ENCODE measurements at places on chromosomes 3 and 15.

GRCh38 chr15:77350792-77351191 is 69.1 kb downstream of the PEAK1 start:
- DNase-seq, result no peak

GRCh38 chr15:55829826-55830225 is 86.9 kb upstream of the PRTG start:
- no peak for DNase-seq

DNA sequence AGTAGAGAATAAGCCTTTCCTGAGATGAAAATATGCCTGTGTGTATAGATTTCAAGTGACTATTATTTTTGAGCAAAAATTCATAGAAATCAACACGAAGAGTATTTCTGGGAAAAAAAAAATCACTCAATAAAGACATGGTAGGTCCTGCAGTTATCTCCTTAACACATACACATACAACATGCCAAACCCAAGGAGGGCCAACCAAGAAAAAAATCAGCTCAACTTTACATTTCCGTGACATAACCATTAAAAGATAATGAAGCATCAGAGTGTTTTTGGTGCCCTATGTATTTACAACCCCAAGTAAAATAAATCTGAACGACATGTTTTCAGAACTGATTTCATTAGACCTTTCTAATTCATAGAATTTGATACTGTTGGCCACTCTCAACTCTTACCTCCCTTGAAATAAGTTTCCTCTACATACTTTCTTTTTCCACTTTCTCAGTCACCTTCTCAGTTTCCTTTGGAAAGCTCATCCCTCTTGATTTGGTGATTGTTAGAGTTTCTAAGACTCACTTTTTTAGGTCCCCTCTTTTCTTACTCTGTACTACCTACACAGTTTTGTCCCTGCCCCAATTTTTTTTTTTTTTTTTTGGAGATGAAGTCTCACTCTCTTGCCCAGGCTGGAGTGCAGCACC is 162.3 kb downstream of the TBL1XR1 start:
- no peak for DNase-seq

- no peak for DNase-seq
Measured at GRCh38 chr3:110332629-110333028, 739.0 kb upstream of the NECTIN3 start.

- DNase-seq, result no peak
Measured at GRCh38 chr15:95041297-95041696, 809.9 kb downstream of the MCTP2 start.

DNA sequence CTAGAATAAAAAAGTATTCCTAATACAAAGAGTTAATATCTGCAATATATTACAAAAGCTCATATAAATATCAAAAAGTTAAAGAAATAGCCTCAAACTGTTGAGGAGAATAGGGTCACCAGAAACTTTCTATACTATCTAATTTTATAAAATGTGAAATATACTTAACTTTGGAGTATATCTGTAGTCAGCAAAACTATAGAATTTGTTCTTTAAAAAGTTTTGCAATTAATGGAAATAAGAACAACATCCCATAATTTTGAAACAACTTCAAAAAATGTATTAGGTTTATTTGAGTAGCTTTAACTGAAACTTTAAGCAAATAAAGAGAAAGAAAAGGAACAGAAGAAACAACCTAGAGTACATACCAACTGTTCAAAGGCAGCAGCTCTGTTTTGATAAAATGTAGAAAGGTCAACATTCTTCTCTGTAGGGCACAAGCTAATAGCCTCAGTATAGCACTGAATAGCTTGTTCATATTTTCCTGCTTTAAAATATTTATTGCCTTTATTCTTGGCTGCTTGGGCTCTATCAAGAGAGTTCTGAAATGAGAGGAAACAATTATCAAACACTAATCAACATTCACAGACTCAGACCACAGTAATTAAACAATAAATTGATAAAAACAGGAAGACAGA is 14.3 kb downstream of the TOMM70 start:
- DNase-seq, result no peak

DNA sequence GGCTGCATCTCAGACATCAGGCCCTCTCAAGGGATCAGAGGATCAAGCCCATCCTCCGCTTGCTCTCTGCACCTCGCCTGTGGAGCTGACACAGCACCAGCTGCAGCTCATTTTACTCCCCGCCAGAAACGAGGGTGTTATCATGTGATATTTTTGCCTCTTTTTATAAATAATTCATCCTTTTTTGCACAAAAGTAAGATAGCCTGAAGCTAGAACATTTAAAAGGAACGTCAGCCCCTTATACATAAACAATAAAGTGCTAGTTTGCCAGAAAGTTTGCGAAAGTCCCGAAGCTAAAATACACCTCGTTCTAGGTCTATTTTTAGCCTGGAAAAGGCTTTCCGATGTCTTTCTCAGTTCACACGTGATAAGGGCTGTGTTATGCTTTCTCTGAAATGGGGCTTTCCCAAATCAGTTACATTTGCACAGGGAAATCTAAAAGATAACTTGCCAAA is 9.6 kb upstream of the FAM174B start:
- DNase-seq, result no peak

DNA sequence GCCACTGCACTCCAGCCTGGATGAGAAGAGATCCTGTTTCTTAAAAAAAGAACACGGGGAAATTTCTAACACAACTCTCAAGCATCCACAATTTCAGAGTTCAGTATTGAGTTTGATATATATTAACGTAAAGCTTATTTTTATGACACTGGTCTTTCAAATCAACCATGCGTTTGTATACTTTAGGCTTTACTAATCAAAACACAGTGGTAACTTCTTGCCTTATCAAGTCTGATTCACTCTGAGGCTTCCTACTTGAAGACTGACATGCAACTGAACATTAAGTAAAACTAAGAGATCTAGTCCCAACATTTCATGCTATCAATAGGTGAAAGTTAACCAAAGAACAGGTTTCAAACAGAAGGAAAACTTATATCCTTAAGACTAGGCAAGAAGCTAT is 46.7 kb downstream of the PRTG start:
- no peak for DNase-seq

- DNase-seq, result no peak
Measured at GRCh38 chr3:108006077-108006771, 84.6 kb downstream of the CD47 start.

DNA sequence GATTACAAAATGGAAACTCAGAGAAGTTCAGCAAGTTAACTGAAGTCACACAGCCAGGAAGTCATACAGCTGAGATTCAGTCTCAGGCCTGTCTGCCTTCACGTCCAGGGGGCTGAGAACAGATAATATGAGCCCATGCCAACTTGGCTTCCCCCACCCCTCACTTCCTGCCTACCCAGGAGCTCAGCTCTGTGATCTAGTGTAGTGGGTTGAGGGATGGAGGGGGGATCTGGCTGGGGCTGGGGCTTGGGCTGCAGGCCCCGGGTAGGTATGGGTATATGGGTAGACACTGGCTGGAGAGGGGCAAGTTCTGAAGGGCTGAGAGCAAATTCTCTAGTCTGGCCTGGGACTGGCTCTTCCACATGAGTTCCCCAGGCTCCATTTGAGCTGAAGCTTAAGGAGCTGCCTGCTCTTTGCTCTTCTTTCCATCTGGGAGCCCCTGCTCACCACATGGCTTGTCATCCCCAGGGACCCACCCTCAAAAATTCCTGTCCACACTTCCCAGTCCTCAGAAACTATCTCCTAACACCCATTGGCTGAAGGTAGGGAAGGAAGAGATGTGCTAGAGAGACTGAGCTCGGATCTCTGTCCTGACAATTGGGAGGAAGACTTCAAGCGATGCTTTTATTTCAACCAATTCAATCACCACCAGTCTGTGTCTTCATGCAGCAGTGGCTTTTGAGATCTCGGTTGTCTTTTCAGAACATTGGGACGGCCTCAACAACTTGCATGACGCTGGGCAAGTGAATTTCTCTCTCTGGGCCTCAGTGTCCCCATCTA is 2.0 kb downstream of the RASGRF1 start:
- no peak for DNase-seq

DNA sequence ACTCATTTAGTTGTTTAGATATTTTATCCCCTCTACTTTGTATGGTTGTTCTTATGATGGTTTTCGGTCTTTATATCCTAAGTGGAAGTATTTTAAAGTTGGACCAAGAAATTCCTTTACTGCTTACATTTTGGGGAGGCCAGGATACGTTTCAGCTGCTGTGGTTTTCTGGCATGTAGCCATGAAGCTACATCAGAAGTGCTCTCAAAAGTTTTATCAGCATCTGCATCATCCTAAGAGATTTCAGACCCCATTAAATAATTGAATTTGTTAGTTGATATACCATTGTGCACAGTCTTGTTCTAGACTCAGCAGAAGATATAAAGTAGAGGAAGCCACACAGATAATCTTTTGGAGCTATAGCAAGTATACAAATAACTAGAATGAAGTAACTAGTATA is 50.1 kb upstream of the SKOR1 start:
- DNase-seq, result no peak

- no peak for DNase-seq
Measured at GRCh38 chr15:87942316-87942715, 314.2 kb downstream of the NTRK3 start.

DNA sequence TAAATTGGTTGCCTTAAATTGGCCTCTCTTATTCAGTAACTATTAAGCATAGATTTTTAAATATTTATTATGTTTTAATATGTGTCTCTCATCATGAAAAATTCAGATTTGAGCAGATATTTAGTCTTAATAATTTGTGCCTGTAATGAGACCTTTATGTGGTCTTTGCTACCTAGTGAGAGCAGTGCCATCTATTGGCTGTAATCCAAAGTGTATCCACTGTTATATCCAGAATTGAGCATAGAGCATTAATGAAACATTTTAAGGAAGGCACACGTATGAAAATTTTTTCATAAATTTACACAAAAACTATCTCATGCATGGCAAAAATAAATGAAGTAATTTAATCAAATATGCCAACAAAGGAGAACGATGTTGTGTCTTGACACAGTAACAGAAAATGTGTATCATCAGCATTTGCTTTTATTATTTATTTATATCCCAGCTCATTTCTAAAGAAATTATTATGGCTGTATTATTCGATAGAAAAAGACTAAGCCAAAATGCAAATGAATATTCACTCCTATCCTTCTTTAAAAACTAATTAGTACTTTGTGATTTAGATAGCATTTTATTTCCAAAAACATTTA is 203.5 kb downstream of the RSRC1 start:
- no peak for DNase-seq

DNA sequence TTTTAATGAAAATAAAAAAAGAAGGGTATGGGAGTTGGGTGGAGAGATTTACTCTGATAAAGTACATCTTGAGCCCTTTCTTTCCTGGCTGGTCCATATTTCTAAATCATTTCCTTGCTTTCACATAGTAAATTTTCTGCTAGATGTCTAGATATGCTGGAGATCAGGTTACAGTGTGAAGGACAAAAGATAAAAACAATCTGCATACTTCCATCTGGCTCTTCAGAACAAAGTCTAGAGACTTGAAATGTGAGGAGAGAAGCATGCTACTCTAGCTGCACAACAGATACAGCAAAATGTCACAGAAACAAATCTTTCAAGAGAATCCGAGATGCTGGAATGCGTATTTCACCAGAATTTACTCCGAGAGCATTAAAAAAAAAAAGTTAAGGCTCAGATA is 42.2 kb downstream of the FOXP1 start:
- DNase-seq, result no peak

DNA sequence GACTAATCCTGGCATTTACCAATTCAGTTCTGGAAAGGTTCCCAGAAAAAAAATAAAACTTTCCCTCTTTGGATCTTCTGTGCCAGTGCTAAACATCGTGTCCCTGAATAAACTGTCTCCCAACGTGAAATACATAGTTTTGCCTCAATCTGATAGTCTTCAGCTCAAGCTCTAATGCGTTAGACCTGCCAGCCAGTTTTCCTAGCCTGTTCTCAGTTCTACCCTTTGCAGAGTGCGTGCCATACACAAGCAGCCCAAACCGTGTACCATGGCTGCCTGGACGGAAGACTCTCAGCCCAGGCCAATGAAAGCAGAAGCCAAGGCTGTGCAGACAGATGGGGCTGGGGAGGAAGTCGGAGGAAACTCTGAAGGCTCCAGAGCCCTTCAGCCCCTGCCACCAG is 11.4 kb upstream of the OCA2 start:
- DNase-seq, result no peak

DNA sequence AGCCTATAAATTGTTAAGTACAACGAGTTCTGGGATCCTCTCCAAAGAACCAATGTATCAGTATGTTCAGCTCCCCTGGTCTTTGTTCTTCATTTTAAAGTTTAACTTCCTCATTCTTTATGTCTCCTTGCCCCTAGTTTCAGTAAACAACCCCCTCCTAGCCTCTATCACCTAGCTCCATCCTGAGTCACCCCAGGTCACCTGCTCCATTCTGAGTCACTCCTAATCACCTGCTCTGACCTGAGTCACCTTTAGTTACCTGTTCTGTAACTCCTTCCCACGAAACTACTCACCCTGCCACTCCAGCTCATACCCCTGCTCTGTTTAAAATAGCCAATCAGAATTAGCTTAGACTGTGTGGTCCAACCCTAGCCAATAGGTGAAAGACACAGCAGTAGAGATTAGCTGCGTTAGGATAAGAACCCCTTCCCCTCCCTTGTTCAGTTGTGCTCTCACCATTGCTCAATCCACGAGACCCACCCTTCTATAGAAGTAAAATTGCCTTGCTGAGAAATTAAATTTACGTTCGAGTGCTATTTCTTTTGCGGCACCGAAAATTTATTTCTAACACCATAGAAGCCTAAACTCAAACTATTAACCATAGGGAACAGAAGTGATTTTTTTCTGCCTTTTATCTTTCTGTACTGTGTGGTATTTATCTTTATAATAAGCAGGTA is 245.0 kb upstream of the ADAMTS9 start:
- no peak for DNase-seq

DNA sequence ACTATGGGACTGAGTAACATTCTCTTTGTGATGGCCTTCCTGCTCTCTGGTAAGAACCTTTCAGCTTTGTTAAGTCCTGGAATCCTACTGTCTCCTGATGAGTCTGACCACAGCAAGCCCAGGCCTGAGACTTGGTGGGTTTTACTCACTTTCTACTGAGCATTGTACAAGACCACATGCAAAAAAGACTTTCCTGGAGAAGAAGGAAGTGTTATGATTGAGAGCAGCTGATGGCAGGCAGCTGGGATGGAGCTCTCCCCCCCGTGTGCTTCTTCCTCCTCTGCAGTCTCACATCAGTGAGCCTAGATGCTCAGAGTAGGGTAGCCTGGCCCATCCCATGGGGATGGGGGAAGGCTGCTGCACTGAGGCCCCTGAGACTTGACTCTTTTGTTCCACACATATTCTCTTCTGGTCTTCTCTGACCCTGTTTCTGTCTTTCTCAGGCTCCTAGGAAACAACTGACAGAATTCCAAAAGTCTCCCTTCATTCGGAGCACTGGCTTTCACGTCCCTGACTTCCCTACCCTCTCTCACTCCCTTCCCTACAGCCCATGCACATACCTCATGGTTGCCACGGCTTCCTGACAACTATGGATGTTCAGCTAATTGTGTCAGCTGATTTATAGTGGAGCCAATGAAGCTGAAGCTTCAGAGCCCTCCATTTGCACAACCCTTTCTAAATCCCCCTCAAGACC is 36.6 kb downstream of the CD86 start:
- DNase-seq, result no peak

DNA sequence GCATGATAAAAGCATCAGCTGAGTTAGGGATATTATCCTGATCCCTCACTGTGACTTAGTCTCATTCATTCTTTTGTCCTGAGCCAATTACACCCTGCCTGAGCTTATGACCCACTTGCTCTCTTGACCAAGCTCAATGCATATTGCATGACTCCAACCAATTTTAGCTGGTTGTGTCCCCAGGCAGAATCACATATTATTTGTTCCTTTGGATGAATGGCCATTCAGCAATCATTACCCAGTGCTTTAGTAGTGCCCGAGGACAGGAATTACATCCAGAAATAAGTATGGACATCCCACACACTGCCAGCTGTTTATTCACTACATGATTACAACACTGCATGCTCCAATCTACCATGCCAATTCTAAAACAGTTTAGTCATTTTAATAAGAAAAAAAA is 322.5 kb downstream of the ZBBX start:
- no peak for DNase-seq

Measured in stimulated activated CD8-positive, alpha-beta memory T cell treated with anti-CD3 and anti-CD28 coated beads, Interleukin-12 subunit alpha, Interleukin-12 subunit beta, amount 100 ng/mL, for 1 hour (primary cell).